ENCODE measurements at places on chromosomes 5 and 9. TPM values are rescaled to one million over a fixed set of nuclear protein-coding genes. Genes with fewer than 3 reads are reported as not detected.

GRCh38 chr9:125522328-125522725, 184.7 kb downstream of the MAPKAP1 start:
- peaks cover 6% of the 10 kb centered on the region for H3K36me3 ChIP-seq
- H3K4me3 ChIP-seq: no peak overlapping the region
- no peak for DNase-seq
- peak overlapping the region; percentile 65 for H3K27ac ChIP-seq
- H3K4me1 ChIP-seq: peaks cover 55% of the 10 kb centered on the region
- no peaks in the 10 kb centered on the region for H3K27me3 ChIP-seq

The GFI1B gene
- not detected for total RNA-seq

The PCDHB12 gene
- 1.5 TPM for total RNA-seq

The GMCL2 gene
- not detected for total RNA-seq

The DAB2 gene
- total RNA-seq: 18.9 TPM

DNA sequence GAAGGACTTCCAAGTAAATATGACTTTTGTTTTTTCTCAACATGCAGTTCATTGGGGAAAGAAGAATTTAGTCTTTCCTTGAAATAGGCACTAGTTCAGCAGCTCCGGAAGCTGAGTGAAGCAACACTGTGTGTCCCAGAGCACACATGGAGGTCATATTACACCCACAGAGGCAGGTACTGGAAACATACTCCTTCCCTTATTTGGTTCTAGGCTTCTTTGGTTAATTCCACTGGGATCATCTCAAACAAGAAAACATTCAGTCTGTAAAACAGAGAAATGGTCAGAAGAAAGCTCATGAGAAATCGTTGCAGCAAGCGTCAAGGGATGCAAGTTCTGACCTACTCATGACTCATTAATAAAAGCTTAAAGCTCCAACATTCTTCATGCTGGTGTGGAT, 175.1 kb upstream of the PCSK5 start:
- H3K27me3 ChIP-seq: no peaks in the 10 kb centered on the region
- no peak overlapping the region for H3K4me3 ChIP-seq
- H3K36me3 ChIP-seq: no peaks in the 10 kb centered on the region
- no peak overlapping the region for H3K27ac ChIP-seq
- no peaks in the 10 kb centered on the region for H3K4me1 ChIP-seq

The PDLIM4 gene
- 79.2 TPM for total RNA-seq
